ENCODE measurements at places on chromosomes 1 and 21.

- DNase-seq = no peak
These were observed 65.6 kb downstream of the PCBP3 start for GRCh38 chr21:45709173-45709572.

DNA sequence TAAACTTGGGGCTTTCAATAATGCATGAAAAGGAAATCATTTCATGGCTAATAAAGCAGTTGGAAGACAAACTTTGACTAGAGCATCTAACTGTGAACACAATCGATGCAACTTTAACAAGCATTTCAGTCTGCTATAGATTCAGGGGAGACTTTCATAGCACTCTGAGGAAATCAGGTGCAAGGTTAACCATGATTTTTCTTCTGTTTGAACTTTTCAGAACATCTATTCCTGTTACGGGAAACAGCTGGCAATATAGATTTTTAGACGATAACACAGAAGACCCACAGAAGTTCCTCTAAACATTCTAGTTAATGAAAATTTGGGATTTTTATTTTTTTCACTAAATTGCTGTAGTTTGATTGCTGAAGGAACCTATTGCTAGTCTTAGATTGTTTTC lies 177.3 kb downstream of the TRIM33 start:
- DNase-seq = no peak

DNA sequence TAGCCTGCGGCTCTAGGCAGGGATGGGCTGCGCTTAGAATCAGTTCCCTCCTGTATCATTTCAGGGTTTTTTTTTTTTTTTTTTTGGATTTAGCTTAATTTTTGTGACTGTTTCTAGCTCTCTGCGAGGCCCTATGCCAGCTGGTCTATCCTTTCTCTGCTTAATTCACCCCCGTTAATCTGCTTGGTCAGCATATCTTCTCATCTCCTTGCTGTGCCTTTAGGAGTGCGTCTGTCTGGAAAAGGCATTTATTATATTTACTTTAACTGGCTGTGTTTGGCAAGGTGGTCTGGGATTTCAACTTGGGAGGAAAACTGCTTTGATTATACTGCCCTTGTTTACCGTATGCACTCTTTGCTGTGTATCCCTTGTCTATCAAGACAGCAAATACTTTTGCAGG lies 184.8 kb upstream of the KIAA0040 start:
- no peak for DNase-seq

GRCh38 chr1:3511306-3511705 lies 56.8 kb downstream of the ARHGEF16 start:
- DNase-seq = no peak

DNA sequence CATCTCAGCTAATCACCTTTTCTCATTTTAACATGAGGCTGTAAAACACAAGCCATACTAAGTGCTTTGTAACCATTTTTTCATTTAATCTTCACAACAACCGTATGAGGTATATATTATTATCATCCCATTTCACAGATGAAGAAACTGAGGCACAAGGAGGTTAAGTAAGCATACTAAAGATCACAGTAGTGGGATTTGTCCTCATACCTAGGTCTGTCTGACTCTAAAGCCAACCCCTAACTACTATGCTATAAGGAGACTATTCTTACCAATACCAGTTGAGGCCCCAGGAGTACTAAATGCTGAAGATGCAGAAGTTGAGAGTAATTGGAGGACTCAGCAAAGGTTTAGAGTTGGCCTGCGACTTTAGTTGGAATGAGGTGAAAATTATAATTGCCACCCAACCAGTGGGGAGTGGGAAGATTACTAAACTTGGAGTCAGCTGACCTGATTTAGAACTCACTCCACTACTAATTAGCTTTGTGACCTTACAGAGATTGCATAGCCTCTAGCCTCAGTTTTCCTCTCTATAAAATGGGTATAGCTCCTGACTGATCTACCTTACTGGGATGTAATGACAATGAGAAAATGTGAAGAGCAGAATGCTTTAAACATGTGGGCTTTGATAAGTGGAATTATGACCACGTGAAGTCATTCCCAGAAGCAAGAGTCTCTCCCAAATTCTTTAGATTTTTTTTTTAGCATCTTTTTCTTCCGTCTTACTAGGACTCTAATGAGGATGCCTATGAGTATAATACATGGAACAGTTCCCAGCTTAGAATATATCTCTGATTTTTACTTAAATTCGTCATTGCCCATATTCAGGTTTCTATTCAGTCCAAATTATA lies 85.8 kb upstream of the IPO9 start:
- DNase-seq = no peak
